ENCODE measurements at places on chromosomes 11 and 22. TPM values are rescaled to one million over a fixed set of nuclear protein-coding genes. Genes with fewer than 3 reads are reported as not detected.

- H3K36me3 ChIP-seq = no peaks in the 10 kb centered on the region
- H3K4me3 ChIP-seq = no peak overlapping the region
- no peak for DNase-seq
- peaks cover 25% of the 10 kb centered on the region for H3K4me1 ChIP-seq
- H3K27me3 ChIP-seq = peaks cover 8% of the 10 kb centered on the region
Observed at GRCh38 chr22:28440592-28441390, 238.8 kb downstream of the TTC28 start.

GRCh38 chr11:21811572-21811971, 381.3 kb upstream of the ANO5 start:
- no peaks in the 10 kb centered on the region for H3K36me3 ChIP-seq
- DNase-seq = no peak
- H3K27ac ChIP-seq = no peak overlapping the region
- no peaks in the 10 kb centered on the region for H3K27me3 ChIP-seq

Gene OVOL1
- total RNA-seq = 0.90 TPM

Gene GATD1
- total RNA-seq = 45.8 TPM

DNA sequence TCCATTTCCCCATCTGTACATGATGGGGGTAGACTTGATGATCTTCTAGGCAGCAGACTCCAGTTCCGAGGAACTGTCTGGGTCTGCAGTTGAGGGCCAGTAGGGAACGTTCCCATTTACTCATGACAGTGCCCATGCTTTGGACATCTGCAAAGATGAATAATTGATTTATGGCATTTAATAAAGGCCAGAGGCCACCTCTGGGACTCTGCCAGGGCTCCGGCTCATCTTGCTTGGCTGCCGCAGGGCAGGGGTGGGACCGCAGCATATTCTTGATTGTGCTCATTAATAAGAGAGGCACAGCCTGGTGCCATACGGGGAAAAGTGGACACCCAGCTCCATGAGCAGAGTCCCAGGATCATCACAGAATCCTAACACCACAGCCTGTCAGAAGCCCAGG, 28.1 kb upstream of the KLHL35 start:
- H3K36me3 ChIP-seq = no peaks in the 10 kb centered on the region
- no peak overlapping the region for H3K4me3 ChIP-seq
- DNase-seq = no peak

DNA sequence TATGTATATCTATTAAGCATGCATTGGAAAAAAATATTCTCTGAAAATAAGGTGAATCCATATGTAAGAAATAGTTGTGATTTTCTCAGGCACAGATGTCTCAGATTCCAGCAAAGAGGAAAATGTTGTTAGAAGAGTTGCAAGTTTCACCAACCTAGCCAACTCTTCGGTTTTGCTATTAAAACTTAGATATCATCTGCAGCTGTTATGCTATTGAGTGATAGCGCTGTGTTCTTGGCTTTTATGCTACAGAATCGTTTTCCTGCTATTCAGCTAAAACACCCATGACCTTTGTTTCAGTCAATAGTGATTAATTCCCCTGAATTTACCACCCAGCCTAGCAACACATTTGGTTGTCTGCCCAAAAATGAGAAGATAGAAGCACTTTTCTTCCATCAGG, 795.6 kb upstream of the ANO3 start:
- no peaks in the 10 kb centered on the region for H3K27me3 ChIP-seq
- DNase-seq = no peak
- no peak overlapping the region for H3K27ac ChIP-seq
- no peaks in the 10 kb centered on the region for H3K36me3 ChIP-seq

Gene PPM1F
- total RNA-seq = 18.8 TPM

Gene MS4A1
- total RNA-seq = 1.7 TPM

Gene NUDT22
- total RNA-seq = 69.2 TPM

DNA sequence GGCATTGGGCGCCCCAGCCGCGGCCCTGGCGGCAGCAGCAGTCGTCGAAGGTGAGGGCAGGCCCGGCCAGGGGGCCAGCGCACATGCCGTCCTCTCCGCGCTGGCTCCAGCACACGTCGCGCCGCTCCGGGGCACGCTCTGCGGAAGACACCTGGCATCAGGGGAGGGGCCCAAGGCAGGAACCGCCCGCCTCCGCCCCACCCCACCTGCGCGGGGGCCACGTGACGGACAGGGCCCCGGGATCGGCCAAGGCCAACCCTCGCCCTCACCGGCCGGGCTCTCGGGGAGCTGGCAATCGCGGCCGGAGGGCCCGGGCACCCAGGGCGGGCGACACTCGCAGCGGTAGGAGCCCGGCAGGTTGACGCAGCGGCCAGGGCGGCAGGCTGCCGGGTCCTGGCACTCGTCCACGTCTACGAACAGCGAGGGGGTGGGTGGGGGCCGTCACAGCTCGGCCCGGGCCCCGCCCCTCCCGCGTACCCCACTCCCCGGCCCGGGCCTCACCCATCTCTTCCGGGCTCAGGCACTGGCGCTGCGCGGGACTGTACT, 14.9 kb downstream of the SCYL1 start:
- peaks cover 4% of the 10 kb centered on the region for H3K36me3 ChIP-seq
- peaks cover 17% of the 10 kb centered on the region for H3K4me1 ChIP-seq
- no peak for DNase-seq
- peak overlapping the region; percentile 86 for H3K27ac ChIP-seq

All from activated CD8-positive, alpha-beta T cell treated with anti-CD3 and anti-CD28 coated beads for 36 hours (primary cell).